ENCODE measurements at places on chromosomes 4 and X.

- no peak for DNase-seq
These were observed 13.0 kb upstream of the TBC1D9 start for GRCh38 chr4:140769209-140769608.

- no peak for DNase-seq
These were observed 48.5 kb downstream of the ZCCHC12 start for GRCh38 chrX:118872102-118872566.

DNA sequence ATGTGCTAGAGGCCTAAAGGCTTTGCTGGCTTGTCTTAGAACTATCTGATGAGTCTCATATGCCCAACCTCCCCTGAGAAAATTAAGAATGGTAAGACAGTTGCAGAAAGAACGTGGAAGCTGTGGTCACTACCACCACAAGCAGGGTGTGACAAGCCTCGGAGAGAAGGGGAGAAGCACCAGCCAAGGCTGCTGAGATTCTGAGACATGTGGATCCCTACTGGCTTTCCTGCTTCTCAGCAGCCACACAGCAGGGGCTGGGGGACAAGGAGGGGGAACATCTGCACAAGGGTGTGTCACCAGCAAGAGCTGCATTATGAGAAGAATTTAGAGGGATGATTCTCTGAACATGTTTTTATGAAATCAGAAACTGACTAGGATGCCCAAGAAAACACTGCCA, 19.4 kb downstream of the TAPT1 start:
- DNase-seq: no peak

DNA sequence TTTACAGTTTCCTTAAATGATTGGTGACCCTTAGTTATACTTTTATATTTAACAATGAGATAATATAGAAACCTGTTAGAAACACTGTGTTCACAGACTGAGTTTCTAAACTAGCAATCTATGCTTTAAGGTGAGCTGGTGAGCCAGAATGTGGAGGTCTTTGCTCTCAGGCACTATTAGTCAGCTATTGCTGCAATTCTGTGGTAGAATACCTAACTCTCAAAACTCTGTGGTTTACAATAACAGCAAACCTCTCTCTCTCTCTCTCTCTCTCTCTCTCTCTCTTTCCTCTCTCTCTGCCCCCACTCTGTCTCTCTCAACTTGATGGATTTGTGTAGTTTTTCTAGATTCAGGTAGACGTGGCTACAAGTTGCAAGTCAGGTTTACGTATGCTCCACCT, 17.6 kb upstream of the LCORL start:
- DNase-seq: no peak

- no peak for DNase-seq
These were observed 466.7 kb downstream of the GASK1B start for GRCh38 chr4:157706155-157706554.

DNA sequence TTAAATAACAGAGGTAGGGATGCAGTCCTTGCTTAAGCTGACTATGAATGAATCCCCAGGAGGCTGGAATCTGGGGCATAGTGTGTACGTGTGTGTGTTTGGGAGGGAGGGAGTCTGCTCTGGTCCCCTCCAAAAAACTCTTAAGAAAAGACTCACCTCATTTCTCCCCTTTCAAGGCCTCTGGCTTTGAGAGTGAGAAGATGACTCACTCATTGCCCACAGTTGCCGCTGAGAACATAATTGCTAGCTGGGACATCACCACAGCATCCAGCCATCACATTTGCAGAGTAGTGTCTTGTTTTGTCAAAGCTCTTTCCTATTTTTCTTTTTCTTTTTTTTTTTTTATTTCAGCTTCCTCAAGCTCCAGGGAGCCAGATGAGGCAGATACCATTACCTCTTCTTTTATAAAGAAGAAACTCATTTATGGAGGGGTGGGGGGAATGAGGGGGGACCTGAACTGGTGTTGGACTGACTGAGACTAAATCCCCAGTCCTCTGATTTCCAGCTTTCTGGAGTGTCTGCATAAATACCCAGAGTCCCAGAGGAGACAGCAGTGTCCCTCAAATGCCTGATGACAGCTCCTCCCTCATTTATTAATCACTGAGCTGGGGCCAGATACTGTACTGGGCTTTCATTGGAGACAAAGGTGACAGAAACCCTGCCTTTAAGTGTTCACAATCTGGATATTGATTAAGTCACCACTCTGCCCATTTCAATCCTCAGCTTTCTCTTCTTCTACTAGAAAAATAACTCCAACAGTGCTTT, 61.9 kb upstream of the LAS1L start:
- no peak for DNase-seq

- no peak for DNase-seq
These were observed 334.2 kb downstream of the TENM3 start for GRCh38 chr4:182577411-182577810.

DNA sequence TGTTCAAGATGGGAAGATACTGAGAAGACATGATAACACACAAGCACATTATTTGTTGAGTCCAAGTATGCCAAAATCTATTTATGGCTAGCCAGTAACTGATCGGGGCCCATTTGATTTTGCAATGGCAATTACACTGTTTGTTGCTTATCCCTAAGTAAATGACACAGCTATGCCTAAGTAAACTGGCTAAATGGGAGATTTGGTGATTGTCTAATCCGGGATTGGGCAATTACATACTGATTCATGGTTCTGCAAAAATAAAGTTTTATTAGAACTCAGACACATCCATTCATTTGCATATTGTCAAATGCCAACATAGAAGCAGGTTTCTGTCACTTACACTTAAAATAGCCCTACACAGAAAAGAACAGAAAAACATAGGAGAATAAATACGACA, 140.2 kb upstream of the TBL1X start:
- no peak for DNase-seq

GRCh38 chr4:141346144-141346543, 125.4 kb downstream of the ZNF330 start:
- DNase-seq: no peak

DNA sequence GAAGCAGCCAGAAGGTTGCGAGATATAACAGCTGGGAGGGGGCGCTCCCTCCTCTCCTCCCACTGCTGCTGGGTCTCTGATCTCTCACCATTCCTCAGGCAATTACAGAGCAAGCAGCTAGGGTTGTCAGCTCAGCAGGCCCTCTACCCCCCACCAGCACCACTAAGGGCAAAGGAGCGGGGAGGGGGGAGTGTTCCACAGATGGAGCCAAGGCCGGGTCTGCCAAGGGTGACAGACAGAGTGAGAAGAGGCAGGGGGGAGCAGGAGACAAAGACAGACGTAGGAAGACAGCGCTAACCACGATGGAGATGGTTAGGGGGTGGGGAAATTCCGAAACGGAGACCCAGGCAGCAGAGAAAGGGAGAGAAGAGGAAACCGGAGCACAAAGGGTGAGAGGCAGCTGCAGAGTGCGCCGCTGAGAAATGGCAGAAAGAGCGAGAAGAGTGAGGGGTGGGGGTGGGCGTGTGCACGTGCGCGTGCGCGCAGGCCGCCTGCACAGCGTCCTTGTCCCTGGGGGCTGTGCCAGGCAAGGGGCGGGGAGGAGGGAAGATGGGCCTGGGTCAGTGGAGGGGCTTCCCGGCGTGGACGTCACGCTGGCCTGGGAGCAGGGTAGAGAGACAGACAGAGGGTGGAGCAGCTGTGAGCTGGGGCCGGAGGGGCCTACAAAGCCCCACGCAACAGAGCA, 6.9 kb downstream of the L1CAM start:
- DNase-seq: no peak

DNA sequence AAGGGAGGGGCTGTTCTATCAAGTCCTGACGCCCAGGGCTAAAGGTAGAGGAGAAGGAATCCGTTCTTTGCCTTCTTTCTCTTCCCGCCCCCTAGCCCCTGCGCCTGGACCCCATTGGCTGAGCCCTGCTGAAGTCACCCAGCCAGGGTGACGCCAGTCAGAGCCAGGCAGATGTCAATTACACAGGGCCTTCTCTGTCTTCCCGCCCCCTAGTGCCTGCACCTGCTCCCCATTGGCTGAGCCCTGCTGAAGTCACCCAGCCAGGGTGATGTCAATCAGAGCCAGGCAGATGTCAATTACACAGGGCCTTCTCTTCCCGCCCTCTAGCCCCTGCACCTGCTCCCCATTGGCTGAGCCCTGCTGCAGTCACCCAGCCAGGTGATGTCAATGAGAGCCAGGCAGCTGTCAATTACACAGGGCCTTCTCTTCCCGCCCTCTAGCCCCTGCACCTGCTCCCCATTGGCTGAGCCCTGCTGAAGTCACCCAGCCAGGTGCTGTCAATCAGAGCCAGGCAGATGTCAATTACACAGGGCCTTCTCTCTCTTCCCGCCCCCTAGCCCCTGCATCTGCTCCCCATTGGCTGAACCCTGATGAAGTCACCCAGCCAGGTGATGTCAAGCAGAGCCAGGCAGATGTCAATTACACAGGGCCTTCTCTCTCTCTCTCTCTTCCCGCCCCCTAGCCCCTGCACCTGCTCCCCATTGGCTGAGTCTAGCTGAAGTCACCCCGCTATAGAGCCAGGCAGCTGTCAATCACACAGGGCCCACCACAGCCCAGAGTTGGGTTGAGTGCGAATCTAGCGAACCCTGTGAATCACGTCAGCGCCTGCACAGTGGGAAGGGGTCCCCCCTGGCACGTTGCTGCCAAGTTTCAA, 46.4 kb downstream of the ASMT start:
- peak; percentile 4 for DNase-seq

GRCh38 chr4:142416121-142416520, 430.0 kb downstream of the INPP4B start:
- DNase-seq: no peak

DNA sequence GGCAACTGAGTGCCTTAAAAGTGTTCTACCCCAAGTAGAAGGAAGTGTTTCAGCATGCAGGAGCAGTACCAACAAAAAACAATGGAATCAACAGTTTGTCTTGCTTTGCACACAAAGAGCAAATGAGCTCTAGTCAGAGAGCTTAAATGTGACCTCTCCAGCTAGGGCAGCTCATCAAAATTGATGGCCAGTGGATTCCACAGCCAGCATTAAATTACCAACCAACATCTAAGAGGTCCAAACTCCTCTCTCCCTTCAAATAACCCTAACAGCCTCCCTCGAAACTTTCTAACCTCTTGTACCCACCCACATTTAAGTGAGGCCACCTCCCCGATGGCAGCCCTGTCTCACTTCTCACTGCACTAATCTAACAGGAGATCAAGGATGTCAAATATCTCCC, 219.9 kb downstream of the CHIC2 start:
- no peak for DNase-seq

- no peak for DNase-seq
These were observed 8.1 kb downstream of the SH3BP2 start for GRCh38 chr4:2800691-2801596.

GRCh38 chr4:67151376-67152343, 393.6 kb downstream of the CENPC start:
- DNase-seq: no peak

- peak; percentile 6 for DNase-seq
These were observed 778 bp downstream of the CASP3 start for GRCh38 chr4:184648313-184649025.

DNA sequence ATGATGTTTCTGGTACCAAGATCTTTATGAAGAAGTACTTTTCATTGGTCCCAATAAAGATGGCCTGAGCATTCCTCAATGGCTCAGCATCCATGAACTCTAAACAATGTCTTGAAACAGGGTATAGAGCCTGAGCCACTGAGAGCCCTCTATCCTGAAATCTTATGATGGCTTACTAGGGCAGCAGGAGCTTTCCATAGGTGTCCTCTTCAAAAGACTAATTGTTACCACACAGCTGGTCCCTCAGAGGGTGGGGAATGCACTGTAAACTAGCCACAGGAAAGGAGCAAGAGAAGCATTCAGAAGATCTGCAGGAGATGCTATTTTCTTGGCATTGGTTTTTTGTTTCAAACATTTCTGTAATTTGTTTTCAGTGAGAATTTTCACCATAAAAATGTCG, 5.6 kb upstream of the BANK1 start:
- no peak for DNase-seq

DNA sequence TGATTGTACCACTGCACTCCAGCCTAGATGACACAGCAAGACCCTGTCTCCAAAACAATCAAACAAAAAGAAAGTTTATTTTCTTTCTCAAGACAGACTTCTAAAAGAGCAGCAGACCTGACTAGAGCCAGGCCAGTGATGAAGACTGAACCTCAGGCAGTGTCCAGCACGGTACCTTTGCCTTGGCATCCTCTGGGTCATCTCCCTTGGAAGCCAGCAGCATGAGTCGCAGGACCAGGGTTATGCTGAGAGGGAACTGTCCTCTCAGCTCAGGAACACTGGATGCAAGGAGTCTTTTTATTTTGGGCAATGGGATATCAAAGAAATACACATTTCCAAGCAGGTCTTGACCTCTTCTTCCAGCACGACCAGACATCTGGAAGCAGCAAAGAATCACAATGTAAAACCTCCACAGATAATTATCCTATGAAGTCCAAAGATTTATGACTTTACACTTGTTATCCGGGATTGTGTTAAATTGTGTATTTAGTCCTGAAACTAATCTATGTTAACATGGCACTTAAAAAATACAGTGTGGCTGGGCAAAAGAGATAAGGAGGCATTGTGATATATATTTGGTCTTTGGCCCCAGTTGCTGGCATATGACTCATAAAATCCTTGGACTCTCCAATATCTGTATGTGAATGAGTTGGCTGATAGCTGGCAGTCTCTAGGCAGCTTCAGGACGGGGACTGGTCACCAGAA, 66.0 kb upstream of the DDX60 start:
- no peak for DNase-seq

DNA sequence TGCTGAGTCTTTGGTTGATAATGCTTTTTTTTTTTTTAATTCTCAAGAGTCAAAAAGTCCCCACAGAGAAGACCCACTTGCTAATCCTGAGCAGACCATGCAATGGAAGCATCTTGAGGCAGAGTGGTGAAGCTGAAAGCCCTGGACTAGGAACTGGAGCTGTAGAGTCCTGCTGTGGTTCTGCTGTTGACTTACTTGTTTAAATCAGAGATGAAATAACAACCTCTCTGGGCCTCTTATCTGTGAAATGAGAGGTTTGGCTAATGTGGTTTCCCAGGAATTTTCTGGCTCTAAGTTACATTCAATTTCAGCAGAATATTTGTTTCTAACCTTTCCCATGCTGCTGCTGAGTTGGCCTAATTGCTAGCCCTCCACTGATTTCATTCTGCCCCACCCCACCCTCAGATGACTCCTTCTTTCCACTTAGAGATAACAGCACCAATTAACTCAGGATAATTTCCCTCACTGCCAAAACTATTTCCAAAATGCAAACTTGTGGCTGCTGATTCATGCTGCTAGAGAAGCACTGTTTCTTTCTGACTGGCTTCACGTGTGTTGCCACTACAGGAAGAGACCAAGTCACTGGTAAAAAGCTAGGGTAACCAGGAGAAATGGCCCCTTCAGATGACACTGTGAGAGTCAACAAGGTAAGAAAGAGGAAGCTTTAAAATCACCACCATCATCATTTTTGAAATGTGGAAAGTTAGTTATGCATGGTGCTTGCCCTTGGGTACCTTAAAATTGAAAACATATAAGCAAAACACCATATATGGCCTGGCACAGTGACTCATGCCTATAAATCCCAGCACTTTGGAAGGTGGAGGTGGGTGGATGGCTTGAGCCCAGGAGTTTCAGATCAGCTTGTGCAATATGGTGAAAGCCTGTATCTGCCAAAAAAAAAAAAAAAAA, 326.4 kb downstream of the DCHS2 start:
- DNase-seq: no peak

- no peak for DNase-seq
These were observed 4.5 kb downstream of the HPGD start for GRCh38 chr4:174517502-174518445.

GRCh38 chr4:140702096-140702757, 54.0 kb downstream of the TBC1D9 start:
- DNase-seq: no peak

- no peak for DNase-seq
These were observed 125.8 kb downstream of the KIT start for GRCh38 chr4:54783402-54784110.

All from stimulated activated CD4-positive, alpha-beta T cell treated with anti-CD3 and anti-CD28 coated beads, Interleukin-1b, Interleukin-23, amount 100 ng/mL, for 24 hours (primary cell).